ENCODE measurements at places on chromosomes 11 and 22.

GRCh38 chr11:19879307-19880087 is 166.9 kb downstream of the NAV2 start:
- H3K27ac ChIP-seq: no peak overlapping the region
- no peak overlapping the region for H3K4me3 ChIP-seq
- H3K27me3 ChIP-seq: no peaks in the 10 kb centered on the region
- DNase-seq: no peak
- H3K4me1 ChIP-seq: peaks cover 4% of the 10 kb centered on the region

- no peak overlapping the region for H3K27ac ChIP-seq
- no peaks in the 10 kb centered on the region for H3K36me3 ChIP-seq
- H3K4me3 ChIP-seq: no peak overlapping the region
- no peaks in the 10 kb centered on the region for H3K27me3 ChIP-seq
- no peak for DNase-seq
Observed at GRCh38 chr22:22825213-22825593, 62.4 kb upstream of the IGLL5 start.

GRCh38 chr22:30978304-30978962 is 9.4 kb downstream of the TUG1 start:
- peaks cover 56% of the 10 kb centered on the region for H3K36me3 ChIP-seq
- H3K4me3 ChIP-seq: no peak overlapping the region
- H3K27me3 ChIP-seq: no peaks in the 10 kb centered on the region
- no peak for DNase-seq
- no peaks in the 10 kb centered on the region for H3K4me1 ChIP-seq
- no peak overlapping the region for H3K27ac ChIP-seq

GRCh38 chr11:35118906-35119305 is 20.1 kb upstream of the CD44 start:
- H3K4me1 ChIP-seq: no peaks in the 10 kb centered on the region
- no peak overlapping the region for H3K4me3 ChIP-seq
- H3K27me3 ChIP-seq: peaks cover 10% of the 10 kb centered on the region
- no peaks in the 10 kb centered on the region for H3K36me3 ChIP-seq
- no peak for DNase-seq

DNA sequence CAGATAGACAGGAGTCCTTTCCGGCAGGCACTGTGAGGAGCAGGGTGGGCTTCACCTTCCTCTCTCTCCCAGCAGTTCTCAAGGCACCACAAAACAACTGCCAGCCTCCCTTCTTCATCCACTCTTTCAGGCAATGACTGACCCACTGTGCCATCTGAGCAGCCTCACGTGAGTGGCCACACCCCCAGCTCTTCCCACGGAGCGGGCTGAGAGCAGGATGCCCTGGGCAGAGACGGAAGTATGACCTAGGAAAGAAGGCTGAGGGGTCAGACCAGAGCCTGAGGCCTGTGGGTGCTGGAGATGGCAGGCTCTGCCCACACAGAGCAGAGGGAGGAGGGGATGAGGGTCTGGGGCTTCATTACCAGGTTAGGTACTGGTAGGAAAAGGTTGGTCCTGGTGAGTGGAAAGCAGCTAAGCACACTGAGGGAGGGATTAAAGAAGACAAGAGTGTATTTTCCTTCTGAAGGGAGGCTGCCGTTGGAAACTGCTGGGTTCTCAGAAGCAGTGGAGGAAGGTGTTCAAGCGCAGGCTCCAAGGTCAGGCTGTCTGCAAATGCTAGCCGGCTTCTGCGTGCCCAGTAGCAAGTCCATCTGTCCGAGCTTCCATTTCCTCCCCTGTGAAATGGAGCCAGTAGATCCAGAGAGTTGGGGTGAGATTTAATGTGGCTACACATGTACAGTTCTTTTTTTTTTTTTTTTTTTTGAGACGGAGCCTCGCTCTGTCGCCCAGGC is 4.6 kb downstream of the NLRP6 start:
- no peak for DNase-seq
- no peaks in the 10 kb centered on the region for H3K36me3 ChIP-seq
- peaks cover 6% of the 10 kb centered on the region for H3K27me3 ChIP-seq
- H3K4me3 ChIP-seq: no peak overlapping the region
- no peak overlapping the region for H3K27ac ChIP-seq
- H3K4me1 ChIP-seq: peaks cover 16% of the 10 kb centered on the region

GRCh38 chr11:6925636-6926207 is 504 bp upstream of the ZNF215 start:
- H3K4me3 ChIP-seq: peak overlapping the region; percentile 90
- H3K4me1 ChIP-seq: peaks cover 11% of the 10 kb centered on the region
- peaks cover 8% of the 10 kb centered on the region for H3K36me3 ChIP-seq
- peak overlapping the region; percentile 12 for H3K27ac ChIP-seq
- DNase-seq: no peak
- H3K27me3 ChIP-seq: no peaks in the 10 kb centered on the region

GRCh38 chr11:7494086-7494745 is 8.9 kb downstream of the OLFML1 start:
- no peak overlapping the region for H3K27ac ChIP-seq
- no peak for DNase-seq
- H3K36me3 ChIP-seq: no peaks in the 10 kb centered on the region
- peak overlapping the region; percentile 62 for H3K4me3 ChIP-seq
- H3K27me3 ChIP-seq: no peaks in the 10 kb centered on the region

- H3K27me3 ChIP-seq: no peaks in the 10 kb centered on the region
- DNase-seq: no peak
- H3K27ac ChIP-seq: no peak overlapping the region
- no peaks in the 10 kb centered on the region for H3K36me3 ChIP-seq
Observed at GRCh38 chr22:36405671-36406538, 18.1 kb upstream of the MYH9 start.

- peaks cover 5% of the 10 kb centered on the region for H3K4me1 ChIP-seq
- no peaks in the 10 kb centered on the region for H3K27me3 ChIP-seq
- H3K27ac ChIP-seq: no peak overlapping the region
- DNase-seq: no peak
Observed at GRCh38 chr11:1226226-1226985, 3.5 kb downstream of the MUC5B start.

GRCh38 chr11:61839742-61840141 is 11.6 kb downstream of the FADS2 start:
- H3K27ac ChIP-seq: no peak overlapping the region
- H3K36me3 ChIP-seq: peaks cover 99% of the 10 kb centered on the region
- DNase-seq: no peak
- no peak overlapping the region for H3K4me3 ChIP-seq

DNA sequence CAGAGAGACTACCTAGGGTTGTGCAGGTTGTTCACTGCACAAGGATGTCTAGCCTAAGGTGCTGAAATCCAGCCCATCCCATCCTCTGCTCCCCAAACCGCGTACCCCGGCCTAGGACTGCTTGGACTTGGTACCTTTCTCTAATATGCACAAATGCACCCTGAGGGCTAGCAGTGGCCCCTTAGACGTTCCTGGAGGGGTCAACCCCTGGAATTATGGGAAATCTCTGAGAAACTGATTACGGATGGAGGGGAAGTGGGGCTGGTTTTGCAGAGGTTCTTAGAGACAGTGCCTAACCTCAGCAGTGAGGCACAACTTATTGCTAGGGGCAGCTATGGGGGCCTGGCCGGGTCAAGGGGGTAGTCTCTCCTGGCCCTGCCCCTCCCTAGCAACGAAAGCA is 2.5 kb downstream of the C11orf68 start:
- H3K4me3 ChIP-seq: no peak overlapping the region
- H3K4me1 ChIP-seq: peaks cover 17% of the 10 kb centered on the region
- no peak overlapping the region for H3K27ac ChIP-seq
- no peak for DNase-seq

DNA sequence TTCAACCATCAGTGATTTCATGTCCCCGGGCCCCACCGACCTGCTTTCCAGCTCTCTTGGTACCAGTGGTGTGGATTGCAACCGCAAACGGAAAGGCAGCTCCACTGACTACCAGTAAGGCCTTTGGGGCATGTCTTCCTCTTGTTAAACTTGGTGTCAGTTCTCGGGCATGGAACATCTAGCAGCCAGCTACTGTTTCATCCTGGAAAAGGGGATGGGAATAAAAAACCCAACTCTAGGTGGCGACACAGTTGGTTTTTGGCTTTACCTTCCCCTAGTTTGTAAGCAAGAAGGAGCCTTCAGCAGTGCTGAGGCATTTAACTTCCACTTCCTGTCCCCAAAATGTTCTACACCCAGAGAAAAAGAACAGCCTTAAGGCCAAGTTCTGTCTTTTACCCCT is 76.7 kb downstream of the BMAL1 start:
- no peaks in the 10 kb centered on the region for H3K4me1 ChIP-seq
- no peak for DNase-seq
- H3K27me3 ChIP-seq: no peaks in the 10 kb centered on the region
- no peaks in the 10 kb centered on the region for H3K36me3 ChIP-seq
- no peak overlapping the region for H3K27ac ChIP-seq
- no peak overlapping the region for H3K4me3 ChIP-seq

DNA sequence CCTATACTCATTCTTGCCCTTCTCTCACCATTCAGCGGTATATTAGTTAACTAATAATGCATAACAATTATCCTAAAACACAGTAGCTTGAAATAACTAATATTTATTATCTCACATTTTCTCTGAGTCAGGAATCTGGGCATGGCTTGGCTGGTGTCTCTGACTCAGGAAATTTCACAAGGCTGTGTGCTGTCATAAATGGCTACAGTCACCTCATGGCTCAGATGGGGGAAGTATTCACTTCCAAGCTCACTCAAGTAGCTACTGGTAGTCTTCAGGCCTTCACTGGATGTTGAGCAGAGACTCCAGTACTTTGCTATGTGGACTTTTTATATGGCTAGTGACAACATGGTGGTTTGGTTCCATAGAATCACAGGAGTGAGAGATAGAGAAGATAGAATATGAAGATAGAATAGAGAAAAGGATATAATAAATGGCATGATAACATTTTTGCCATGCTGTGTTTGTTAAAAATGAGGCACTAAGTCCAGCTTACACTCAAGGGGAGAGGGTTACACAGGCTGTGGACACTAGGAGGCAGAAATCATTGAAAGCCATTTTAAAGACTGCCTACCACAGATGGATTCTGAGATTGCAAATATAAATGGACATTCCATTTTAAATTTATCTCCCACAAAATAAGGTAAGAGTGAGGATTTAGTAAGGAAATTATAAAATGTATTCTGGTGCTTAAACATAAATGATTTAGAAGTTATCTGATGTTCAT is 997.8 kb upstream of the CHORDC1 start:
- no peaks in the 10 kb centered on the region for H3K4me1 ChIP-seq
- no peak for DNase-seq
- H3K4me3 ChIP-seq: no peak overlapping the region
- H3K36me3 ChIP-seq: no peaks in the 10 kb centered on the region
- H3K27ac ChIP-seq: no peak overlapping the region
- H3K27me3 ChIP-seq: no peaks in the 10 kb centered on the region

GRCh38 chr11:116171271-116172140 is 601.3 kb downstream of the BUD13 start:
- no peaks in the 10 kb centered on the region for H3K27me3 ChIP-seq
- H3K4me1 ChIP-seq: peaks cover 4% of the 10 kb centered on the region
- H3K36me3 ChIP-seq: no peaks in the 10 kb centered on the region
- H3K27ac ChIP-seq: no peak overlapping the region

GRCh38 chr11:10418259-10418949 is 36.7 kb upstream of the AMPD3 start:
- H3K36me3 ChIP-seq: no peaks in the 10 kb centered on the region
- H3K4me3 ChIP-seq: no peak overlapping the region
- no peak for DNase-seq

DNA sequence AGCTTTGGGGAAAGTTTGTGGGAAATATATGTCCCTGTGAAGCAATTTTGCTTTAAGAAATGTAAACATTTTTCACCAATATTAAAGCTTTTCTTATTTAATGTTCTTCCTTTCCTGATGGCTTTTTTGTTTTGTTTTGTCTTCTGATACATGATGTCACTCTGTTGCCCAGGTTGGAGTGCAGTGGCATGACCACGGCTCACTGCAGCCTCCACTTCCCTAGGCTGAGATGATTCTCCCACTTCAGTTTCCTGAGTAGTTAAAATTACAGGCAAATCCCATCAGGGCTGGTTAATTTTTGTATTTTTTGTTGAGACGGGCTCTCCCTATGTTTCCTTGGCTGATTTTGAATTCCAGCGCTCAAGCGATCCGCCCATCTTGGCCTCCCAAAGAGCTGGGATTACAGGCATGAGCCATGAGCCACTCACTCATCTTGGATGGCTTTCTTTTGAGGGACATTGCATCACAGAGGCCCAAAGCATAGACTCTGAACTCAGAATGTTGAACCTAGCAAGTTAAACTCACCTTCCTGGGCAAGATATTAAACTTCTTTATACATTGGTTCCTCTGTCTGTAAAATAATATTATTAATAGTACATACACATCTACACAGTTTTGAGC is 651 bp upstream of the CARD16 start:
- H3K4me1 ChIP-seq: peaks cover 9% of the 10 kb centered on the region
- no peak for DNase-seq
- H3K27ac ChIP-seq: no peak overlapping the region

DNA sequence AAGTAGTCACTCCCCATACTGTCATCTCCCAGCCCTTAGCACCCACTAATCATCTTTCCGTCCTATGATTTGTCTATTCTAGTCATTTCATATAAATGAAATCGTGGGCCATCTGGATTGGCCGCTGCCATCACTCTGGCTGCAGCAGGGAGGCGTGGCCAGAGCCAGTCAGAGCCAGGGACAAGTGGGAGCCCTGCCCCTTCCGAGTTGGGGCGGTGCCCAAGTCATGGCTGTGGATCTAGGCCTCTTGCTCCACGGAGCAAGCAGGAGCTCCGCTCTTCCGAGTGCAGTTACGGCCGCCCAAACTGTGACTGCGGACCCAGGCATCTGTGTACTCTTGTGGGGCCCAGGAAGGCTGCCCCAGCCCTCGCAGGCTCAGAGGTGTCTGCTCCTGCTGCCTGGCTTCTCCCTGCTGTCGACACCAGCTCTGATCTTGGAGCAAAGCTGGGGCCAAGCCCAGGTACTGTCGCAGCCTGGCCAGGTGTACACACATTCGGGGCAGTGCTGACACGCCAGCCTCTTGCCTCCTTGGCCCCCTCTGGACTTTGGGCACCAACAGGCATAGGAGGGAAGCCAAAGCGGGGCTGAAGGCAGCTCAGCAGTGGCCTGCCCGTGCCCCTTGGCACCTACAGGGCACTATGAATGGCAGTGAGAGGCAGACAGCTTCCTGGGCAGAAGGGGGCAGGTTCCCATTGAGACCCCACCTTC is 8.4 kb downstream of the MRPL48 start:
- no peak overlapping the region for H3K27ac ChIP-seq
- no peaks in the 10 kb centered on the region for H3K4me1 ChIP-seq
- peaks cover 22% of the 10 kb centered on the region for H3K36me3 ChIP-seq
- H3K4me3 ChIP-seq: no peak overlapping the region
- DNase-seq: no peak

DNA sequence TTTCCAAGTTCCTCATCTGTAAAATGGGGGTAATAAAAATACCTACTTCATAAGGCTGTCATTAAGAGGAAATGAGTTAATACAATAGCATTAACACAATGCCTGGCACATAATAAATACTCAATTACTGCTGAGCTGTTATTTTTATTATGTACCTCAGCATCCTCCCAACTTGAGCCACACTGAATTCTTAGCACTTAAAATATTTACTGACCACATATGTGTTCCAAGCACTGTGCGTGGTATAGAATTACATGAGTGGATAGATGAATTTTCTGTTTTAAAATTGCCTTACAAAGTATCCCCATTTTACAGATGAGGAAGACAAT is 139.0 kb upstream of the TIMP3 start:
- no peak overlapping the region for H3K27ac ChIP-seq
- H3K36me3 ChIP-seq: no peaks in the 10 kb centered on the region
- H3K27me3 ChIP-seq: no peaks in the 10 kb centered on the region
- H3K4me3 ChIP-seq: no peak overlapping the region
- H3K4me1 ChIP-seq: peaks cover 15% of the 10 kb centered on the region

- no peak overlapping the region for H3K27ac ChIP-seq
- H3K4me1 ChIP-seq: no peaks in the 10 kb centered on the region
- no peak overlapping the region for H3K4me3 ChIP-seq
- no peak for DNase-seq
Observed at GRCh38 chr11:73453562-73453961, 77.4 kb downstream of the RELT start.

All from neuronal stem cell (in vitro differentiated cells).